ENCODE measurements at places on chromosomes 7 and 10.
A peak's percentile ranks its signal among the peaks of the same experiment; 100 is the strongest.

GRCh38 chr10:49328401-49329145 lies 29.6 kb downstream of the C10orf71 start:
- no peak for DNase-seq

- DNase-seq = no peak
Measured at GRCh38 chr7:4712281-4713182, 30.4 kb downstream of the FOXK1 start.

DNA sequence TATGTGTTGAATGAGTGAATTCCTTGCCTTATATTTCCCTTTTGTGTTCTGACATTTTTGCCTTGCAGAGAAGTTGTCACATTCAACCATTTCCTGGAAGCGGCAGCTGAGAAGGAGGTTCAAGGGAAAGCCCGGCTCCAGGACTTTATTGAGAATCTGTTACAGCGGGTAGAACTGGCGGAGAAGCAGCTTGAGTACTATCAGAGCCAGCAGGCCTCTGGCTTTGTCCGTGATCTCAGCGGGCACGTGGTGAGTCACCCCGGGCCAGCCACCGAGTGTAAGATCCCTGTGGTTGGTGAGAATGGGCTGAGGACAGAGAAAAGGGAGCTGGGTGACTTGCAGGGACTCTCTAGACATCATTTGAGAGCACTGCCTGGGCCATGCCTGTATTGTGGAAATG lies 14.2 kb downstream of the ZNF365 start:
- DNase-seq = no peak

GRCh38 chr7:723541-723940 lies 3.0 kb upstream of the DNAAF5 start:
- no peak for DNase-seq

GRCh38 chr7:22591271-22591670 lies 91.3 kb upstream of the STEAP1B start:
- DNase-seq = no peak

DNA sequence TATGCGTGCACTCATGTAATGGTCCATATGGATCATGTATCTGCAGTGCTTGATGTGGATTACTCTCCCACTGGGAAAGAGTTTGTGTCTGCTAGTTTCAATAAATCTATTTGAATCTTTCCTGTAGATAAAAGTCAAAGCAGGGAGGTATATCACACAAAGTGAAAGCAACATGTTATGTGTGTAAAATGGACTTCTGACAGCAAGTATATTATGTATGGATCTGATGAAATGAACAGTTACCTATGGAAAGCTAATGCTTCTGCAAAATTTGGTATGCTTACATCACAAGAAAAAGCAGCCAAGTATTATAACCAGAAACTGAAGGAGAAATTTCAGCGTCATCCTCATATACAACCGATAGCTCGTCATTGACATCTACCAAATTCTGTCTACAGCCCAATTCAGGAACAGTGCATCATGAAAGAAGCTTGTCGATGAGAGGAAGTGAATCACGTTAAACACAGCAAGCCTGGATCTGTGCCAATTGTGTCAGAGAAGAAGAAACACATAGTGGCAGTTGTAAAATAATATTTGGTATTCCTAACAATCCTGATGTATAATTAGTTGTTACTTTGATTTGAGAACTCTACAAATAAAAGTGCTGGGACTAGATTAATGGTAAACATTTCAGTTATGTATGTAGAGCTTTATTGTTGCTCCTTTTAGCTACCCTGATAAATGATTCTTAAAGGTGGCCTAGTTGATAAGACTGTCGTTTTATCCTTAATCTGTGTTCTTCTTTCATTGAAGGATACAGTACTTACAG lies 14.2 kb upstream of the SYPL1 start:
- DNase-seq = peak; percentile 38

- DNase-seq = no peak
Measured at GRCh38 chr7:38660427-38661099, 29.4 kb upstream of the AMPH start.

DNA sequence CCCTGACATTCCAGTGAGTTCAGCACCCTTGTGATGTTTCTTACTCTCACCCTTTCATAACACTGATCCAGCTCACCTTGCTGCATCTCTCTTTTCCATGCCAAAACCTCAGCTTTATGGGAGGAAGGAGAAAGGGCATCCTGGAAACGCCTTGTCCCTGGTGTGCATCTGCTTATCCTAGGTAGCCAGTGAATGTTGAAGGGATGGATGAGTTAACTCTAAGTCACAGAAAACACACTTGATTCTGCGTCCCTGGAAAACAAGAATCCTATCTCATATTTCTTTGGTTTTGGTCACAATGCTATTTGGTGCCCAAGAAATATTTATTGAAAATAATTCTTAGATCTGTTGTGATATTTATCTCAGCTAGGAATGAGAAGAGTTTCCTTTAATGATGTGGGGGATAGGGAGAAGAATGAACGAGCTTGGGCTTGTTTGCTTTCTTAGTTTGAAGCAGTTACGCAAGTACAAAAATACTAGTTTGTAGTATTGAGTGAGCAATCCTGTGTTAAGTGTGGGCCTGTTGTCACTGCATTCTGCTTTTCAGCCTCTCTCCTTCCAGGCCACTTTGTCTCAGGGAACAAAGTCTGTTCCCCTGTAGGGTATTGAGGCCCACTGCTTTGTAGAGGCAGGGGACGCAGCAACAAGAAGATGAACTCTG lies 126.5 kb downstream of the ARID5B start:
- no peak for DNase-seq

DNA sequence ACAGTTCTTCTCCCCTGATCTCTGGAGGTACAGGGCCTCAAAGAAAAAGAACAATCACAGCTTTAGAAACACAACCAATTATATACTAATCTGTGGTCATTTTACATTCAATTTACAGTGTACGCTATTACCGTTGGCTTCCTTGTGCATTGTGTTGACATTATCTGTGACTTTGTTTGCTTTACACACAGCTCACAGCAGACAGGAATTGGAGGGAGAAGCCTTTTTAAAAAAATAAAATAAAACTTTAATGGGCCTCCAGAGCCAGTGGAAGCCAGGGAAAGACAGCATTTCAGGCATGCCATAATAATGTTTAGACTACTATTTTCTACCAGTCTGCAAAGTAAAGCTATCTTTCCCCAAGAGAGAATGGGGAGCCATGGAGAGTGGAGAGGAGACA lies 179.0 kb upstream of the ADO start:
- no peak for DNase-seq

DNA sequence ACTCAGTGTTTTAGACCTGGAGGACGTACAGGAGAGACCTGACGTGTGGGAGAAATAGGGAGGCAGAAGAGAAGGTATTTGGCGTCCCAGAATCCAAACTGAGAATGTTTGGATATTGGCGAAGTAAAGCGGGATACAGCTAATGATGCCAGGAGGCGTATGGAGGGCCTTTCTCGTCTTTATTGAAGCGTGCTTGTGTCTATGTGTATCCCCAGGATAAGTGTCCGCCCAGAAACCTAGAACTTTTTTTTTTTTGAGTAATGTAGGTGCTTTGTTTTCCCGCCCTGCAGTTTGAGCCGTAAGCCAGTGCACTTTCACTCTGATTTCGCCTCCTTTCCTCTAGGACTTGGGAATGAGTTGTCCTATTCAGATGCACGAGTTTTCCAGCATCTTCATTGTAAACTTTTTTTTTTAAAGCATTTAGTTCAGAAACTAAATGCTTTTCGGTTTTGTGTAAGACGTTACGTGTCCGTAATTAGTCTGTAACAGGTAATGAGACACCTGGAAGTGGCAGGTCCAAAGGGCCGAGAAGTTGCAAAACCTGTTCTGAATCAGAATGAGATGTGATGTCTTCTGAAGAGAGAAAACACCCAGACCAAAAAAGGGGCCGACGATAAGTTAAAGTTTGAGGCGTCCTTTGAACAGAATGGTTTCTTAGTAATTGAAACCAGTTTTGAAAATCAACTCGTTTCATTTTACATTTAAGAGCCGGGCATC lies 746 bp downstream of the ARL5B start:
- DNase-seq = no peak

- no peak for DNase-seq
Measured at GRCh38 chr10:103874730-103875129, 19.4 kb upstream of the SH3PXD2A start.

DNA sequence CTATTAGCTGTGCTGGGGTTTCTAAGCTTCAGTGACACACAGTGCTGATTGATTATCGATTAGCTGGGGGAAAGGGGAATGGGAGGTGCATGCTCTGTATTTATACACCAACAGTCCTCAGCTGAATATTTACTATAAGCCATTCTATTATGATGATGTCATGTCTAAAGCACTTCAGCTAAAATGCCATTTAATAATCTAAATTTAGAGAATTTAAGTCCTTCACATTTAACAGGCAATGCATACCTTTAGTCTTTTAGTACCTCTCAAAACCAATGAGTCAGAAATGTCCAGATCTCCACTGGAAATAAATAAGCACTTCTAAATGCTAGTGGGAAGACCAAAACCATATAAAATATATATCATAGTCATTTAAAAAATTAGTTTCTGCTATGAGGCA lies 24.6 kb downstream of the RPP38 start:
- no peak for DNase-seq

DNA sequence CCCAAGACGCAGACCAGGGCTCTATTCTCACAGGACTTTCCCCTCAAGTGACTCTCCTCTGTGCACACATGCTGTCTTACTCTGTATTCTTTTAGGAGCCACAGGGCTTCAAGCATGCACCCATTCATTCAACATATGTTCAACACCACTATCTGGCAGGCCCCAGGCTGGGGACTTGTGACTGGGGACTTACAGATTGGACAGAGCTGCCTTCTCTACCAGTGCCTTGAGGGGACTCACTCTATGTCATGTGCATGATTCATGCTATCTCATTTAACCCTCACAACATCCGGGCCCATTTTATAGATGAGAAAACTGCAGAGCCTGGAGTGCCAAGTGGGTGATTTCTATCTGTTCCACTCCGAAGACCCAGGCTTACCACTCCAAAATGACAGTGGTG lies 34.3 kb downstream of the MYL10 start:
- DNase-seq = no peak

GRCh38 chr10:101716891-101717659 lies 22.1 kb upstream of the FBXW4 start:
- DNase-seq = no peak

GRCh38 chr10:69818676-69819239 lies 17.1 kb downstream of the COL13A1 start:
- DNase-seq = no peak

GRCh38 chr10:82252081-82252480 lies 377.1 kb downstream of the NRG3 start:
- DNase-seq = no peak

- DNase-seq = no peak
Measured at GRCh38 chr7:43363035-43363791, 219.7 kb upstream of the STK17A start.

- DNase-seq = no peak
Measured at GRCh38 chr7:76053461-76053860, 5.6 kb downstream of the MDH2 start.

DNA sequence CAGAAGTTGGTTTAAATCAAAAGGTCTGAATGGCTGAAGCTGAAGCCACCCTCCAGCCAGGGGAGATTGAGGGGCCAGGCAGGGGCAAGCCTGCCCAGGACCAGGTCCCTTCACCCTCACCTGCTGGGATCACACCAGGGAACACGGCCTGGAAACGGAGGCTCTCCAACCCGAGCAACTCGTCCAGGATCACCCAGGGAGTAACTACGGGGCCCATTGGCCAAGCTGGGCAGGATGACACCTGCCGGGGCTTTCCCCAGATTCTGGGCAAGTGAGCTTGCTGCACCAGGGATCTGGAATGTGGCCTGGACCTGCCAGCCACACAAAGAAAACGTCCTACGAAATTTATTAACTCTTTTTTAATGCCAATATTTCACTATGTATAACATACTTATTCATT lies 30.4 kb upstream of the PPP2R2D start:
- no peak for DNase-seq

GRCh38 chr7:54615537-54615936 lies 73.4 kb downstream of the VSTM2A start:
- DNase-seq = no peak

- no peak for DNase-seq
Measured at GRCh38 chr10:113770346-113770745, 18.9 kb downstream of the PLEKHS1 start.

DNA sequence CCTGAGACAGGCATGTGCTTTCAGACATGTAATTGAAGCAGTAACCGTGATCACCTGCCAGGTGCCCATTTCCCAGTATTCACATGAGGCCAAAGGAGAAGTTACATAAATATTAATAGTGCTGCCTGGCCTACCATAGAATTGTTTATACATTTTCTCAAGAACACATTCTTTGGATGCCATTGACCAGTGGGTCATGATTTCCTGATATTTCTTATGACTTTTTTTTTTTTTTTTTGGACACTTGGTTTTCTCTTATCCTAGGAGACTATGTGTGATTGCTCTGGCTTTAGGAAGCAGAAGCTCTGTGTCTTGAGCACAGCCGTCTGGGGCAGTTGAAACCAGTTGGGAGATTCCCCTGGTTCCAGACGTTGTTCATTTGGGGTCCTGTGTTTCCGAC lies 143.9 kb upstream of the NPS start:
- no peak for DNase-seq

DNA sequence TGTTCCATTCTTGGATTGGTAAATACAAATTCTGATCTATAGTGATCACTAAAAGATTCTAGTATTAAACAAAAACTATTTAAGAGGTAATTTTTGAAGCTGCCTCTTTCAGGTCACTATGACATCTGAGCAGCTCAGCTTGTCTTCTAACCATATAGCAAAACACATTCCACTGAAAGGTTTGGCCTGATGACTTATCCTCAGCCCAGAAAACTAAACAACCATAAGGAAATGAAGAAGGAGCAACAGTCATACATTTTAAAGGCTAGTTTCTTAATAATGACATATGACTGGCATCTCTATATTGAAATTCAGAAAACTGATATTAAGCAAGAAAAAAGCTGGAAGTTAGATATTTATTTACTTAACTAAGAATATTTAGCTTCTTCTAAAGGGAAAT lies 24.6 kb downstream of the NT5C2 start:
- no peak for DNase-seq

GRCh38 chr10:43308986-43309385 lies 42.1 kb upstream of the RASGEF1A start:
- DNase-seq = no peak

- no peak for DNase-seq
Measured at GRCh38 chr10:55653531-55653930, 707.5 kb downstream of the ZWINT start.

DNA sequence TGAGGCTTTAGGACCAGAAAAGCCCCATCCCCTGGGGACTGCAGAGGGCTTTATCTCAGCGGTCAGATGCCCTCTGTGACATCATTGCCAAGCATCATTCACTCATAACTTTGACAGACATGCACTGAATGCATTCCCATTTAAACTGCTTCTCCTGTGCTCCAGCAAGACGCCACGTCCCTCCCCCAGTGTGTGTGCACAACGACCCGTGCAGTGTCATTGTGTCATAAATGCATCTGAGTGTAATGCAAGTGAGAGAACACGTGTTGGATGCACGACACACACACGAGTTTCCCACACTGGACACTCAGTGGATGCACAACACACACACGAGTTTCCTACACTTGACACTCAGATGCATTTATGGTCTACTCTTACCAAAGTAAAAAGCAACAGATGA lies 337.9 kb downstream of the PTPRN2 start:
- no peak for DNase-seq

GRCh38 chr10:61286686-61287085 lies 166.5 kb downstream of the TMEM26 start:
- DNase-seq = no peak
